ENCODE measurements at places on chromosomes 2 and 18.

- no peak for DNase-seq
Measured at GRCh38 chr2:231604101-231604684, 11.5 kb downstream of the TEX44 start.

DNA sequence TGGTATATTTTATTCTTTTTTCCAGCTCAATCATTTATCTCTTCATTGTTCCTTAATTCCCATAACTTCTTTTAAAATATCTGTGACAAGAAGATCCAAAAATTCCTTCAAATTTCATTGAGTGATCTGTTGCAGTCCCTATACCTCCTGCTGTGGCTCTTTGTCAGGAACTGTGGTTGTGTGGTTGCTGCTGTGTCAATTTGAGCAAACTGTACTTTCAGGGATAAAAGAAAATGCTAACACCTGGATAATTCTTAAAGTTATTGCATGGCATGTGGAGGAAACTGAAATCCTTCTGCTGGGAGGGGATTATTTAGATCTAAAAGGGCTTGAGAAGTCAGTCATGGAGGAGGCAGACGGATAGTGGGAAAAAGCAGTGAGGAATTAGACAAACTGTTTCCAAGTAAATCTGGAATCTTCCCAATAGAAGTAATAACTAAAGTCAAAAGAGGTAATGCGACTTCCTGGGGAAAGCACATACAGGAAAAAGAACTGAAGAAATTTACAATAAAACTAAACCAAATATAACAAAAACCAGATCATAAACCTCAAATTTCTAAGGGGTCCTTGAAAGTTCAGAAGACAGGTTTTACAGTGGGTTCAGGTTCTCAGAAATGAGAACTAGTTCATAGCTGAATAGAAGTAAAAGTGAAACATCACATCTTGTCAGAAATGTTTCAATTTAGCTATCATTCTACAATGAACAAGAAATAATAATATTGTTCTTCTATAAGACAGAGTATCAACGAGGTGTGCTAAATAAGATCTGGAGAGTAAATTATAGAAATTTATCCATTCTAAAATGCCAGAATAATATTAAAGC lies 33.5 kb upstream of the CD226 start:
- DNase-seq, result no peak

DNA sequence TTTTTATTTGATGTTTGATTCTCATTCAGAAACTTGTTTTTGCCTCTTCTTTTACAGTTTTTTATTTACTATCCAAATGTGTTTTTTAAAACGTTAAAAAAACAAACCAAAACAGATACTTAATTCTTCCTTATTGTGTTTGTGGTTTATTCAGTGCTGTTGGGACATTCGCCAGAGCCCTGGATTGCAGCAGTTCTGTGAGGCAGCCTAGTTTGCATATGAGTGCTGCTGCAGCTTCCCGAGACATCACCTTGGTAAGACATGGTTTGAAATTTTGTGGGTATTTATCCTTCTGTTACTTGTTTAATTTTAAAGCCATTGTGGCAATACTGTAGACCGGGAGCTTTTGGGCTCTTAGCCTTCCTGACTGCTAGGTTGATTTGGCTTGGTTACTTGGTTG lies 91.2 kb downstream of the MTA3 start:
- no peak for DNase-seq

GRCh38 chr2:101892377-101892776 lies 99.4 kb upstream of the IL1R2 start:
- no peak for DNase-seq

- DNase-seq, result no peak
Measured at GRCh38 chr2:44928483-44929158, 12.9 kb upstream of the SIX3 start.

DNA sequence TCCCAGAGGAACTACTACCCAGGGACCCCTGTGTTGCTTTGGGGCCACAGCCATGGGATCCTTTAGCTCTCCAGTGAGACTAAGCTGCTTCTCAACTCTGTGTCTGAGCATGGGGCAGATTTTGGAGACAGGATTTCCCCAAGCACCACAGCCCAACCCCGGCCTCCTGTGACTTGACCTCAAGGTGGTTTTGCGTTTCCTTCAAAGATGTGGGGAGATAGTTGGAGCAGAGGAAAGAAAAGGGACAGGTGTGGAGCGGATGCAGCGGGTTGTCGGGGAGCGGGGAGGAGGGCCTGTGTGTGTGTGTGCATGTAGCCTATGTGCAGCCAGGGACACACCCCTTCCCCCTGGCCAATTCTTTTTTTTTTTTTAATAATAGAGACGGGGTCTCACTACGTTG lies 10.2 kb downstream of the ARID5A start:
- DNase-seq, result no peak

GRCh38 chr18:13207294-13207693 lies 11.3 kb upstream of the LDLRAD4 start:
- DNase-seq, result no peak

DNA sequence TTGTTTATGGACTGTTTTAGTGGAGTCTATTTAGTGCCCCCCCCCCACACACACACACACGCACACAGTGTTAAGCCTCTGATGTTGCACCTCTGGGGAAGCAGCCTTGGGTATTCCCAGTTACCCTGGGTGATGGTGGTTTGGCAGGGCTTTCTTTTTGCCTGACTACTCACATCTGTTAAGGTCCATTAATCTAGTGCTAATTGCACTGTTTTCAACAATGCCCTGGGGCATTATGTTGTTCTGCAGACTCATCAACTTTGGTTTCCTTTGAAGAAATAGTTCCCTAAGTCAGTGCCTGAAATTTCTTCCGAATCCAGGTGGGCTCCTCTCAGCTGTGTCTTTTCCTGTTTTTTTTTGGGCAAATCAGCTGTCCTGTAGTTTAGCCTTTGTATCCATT lies 34.7 kb downstream of the SPOPL start:
- DNase-seq, result no peak

GRCh38 chr2:146363731-146364130 lies 1481.1 kb upstream of the ACVR2A start:
- no peak for DNase-seq

DNA sequence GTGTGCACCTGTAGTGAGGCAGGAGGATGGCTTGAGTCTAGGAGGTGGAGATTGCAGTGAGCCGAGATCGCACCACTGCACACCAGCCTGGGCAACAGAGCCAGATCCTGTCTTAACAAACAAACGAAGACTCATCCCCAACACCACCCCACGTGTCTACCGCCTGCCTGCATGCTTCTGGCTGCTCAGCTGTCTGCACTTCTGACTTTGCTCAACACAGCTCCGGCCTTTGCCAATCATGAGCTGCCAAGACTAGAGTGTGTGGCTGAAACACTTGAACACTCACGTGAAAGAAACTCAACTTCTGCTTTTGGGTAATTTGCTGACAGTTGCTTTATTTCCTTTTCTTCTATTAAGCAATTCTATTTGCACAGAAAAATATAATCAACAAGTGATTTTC lies 32.1 kb upstream of the SP3 start:
- DNase-seq, result no peak

- no peak for DNase-seq
Measured at GRCh38 chr2:188631037-188631809, 339.5 kb downstream of the GULP1 start.

GRCh38 chr18:35618696-35619095 lies 37.2 kb downstream of the GALNT1 start:
- DNase-seq, result no peak

DNA sequence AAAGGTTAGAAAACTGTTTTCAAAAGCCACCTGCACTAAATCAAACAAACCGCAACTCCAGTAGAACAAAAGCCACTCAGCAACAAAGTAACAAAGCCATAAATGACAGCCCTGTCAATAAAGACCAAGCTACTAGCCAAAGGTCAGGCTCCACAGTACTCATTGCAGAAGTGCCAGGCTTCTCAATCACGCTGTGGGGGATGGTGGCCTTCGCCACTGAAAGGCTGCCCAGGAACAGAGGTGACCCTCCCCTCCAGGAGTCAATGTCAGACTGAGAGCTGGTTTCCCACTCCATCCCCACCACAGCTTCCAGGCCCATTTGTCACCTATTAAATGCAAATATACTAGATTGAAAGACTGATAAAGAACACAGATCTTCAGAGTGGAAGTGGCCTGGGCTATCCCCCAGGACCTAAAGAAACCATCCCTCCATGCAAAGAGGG lies 5.9 kb downstream of the ATP8B1 start:
- DNase-seq, result no peak

DNA sequence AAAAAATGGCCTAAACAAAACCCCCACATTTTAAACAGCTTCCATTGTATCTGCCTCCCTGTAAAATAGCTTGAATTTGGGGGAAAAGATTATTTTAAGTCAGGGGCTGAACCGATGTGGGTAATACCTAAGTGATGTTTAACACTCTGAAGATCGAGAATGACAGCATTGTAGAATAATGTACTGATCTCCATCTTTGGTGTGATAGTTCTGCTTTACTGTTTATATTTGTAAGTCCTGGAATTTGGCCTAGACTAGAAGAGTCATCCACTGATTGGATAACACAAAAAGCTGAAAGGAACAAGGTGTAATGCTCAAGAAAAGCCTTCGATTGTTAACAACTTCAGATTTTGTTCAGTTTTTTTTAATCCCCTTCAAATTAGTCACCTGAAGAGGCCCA lies 53.8 kb upstream of the CCDC68 start:
- no peak for DNase-seq

DNA sequence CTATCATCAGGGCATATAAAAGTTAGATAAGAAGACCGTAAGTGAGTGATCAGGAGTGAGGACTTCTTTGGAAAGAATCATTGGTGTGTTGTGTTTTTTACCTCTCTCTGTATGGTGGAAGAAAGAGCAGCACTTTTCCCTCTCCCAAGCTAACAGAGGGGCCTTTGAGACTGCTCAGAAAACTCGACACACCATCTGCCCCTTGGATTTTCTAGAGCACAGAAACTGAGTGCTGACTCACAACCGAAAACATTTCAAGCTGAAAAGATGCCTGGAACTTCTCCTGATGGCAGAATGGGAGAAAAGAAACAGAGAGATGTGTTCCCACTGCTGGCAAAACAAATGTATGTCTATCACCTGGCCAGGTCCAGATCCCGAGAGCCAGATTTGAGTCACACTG lies 156.6 kb downstream of the DNAH7 start:
- no peak for DNase-seq

- no peak for DNase-seq
Measured at GRCh38 chr2:19350678-19351401, 7.6 kb downstream of the OSR1 start.

- DNase-seq, result peak; percentile 44
Measured at GRCh38 chr2:203809084-203809521, 58.5 kb upstream of the CTLA4 start.

DNA sequence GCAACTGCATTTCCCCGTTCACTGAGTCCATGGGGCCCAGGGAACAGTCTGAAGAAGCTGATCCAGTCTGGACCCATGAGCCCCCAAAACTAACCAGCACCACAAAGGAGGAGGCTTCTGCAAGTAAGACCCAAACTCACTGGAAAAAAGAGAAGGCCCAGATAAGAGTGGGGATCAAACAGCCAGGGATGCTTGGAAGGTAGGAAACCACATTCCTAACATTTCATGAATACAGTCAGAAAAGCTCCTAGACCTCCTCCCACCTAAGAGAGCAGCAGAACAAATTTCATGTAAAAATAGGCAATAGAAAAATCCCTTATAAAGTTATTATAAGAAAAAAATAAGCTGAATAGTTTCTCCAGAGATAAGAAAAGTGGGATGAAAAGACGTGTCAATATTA lies 30.3 kb downstream of the TUBB6 start:
- DNase-seq, result no peak

- no peak for DNase-seq
Measured at GRCh38 chr2:65800998-65801397, 368.6 kb upstream of the SPRED2 start.

- DNase-seq, result no peak
Measured at GRCh38 chr2:26536371-26537068, 58.6 kb upstream of the OTOF start.

GRCh38 chr2:240465765-240466578 lies 30.5 kb downstream of the GPC1 start:
- DNase-seq, result no peak

- DNase-seq, result no peak
Measured at GRCh38 chr2:236403125-236403524, 138.9 kb upstream of the ASB18 start.

- DNase-seq, result no peak
Measured at GRCh38 chr2:197601726-197602125, 73.7 kb downstream of the RFTN2 start.

DNA sequence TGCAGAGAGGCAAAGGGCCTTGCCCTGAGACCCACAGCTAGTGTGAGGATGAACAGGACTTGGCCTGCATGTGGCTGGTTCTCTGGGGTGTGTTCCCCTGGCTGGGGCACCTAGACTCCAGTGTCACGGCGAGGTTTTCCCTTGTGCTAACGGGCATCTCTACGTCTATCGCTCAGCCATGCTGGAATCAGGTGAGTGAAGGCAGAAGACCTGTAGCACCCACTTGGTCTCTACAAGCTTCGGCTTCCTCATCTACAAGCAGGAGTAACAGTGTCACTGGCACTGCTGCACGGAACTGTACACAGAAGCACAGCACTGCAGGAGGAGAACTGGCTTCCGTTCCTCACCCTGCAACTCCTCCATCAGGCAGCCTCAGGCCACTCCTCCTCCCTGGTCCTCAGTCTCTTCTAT lies 30.6 kb downstream of the HS1BP3 start:
- DNase-seq, result no peak

DNA sequence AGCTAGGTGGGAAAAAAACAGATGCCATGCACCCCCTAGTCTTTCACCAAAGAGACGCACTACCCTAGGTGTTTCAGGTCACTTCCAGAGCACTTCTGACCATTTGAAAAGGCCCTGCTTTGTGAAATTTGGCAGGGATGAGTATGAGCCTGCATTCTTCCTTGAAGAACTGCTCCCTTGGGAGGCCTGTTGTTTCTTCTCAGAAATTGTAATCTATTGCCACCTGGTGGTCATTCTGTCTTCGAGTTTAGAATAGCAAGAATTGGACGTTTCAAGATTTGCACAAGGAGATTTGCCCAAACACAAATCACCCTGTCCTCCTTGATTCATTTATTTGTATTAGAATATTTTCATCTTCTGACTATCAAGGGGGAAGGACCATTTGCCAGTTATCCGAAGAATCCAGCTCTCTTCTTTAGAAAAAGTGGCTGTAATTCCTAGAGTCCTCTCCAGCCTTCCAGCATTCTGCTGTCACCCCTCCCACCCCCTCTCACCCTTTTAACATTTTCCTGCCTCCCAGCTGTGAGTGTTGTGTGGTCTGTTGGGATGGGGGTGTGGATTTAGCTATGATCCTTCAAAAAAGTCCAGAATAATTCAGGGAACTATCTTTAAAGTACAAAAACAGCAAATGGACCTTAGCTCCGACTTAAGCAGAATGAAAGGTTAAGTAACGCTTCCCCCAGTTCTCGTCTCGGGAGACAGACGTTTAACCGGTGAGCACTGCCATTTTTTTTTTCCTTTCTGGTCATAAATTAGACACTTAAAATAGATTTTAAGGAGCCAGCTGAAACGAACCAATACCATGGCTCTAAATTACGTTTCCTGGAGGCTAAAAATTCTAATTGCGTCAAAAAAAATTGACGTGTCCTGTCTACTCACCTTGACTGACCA lies 3.7 kb upstream of the GAD1 start:
- DNase-seq, result peak; percentile 79

DNA sequence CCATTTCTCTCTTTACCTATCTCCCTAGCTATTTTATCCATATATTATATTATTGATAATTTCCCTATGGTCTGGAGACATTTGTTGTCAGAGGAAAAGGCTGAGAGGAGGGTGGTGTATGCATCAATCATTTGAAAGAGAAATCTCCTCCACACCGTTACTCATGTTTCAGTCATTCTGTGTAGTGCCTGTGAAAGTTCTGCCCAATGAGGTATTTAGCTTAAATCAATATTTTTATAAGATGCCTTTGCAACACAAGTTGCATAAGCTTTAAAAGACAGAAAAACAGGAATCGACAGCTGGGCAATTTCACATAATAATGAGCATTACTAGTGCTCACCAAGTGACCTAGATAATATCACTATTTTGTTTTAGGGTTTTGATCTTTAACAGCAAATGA lies 363.7 kb upstream of the FSIP2 start:
- DNase-seq, result no peak
